ENCODE measurements at places on chromosomes 11 and 22.
A peak's percentile ranks its signal among the peaks of the same experiment; 100 is the strongest.

DNA sequence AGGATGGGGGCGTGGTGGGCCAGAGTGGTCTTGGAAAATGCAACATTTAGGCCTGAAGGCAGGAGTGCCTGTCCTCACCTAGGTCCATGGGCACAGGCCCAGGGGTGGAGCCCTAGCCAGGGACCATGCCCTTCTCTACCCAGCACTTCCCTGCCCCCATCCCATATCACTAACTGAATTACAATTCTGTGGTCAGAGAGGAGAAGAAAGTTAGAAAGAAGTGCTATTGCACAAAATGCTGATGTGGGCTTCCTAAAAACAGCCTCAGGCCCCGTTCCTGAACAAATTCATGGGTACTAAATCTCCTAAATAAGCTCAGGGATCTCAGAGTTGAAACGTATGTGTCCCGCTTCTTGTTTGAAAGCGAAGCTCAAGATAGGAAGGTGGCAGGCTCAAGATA, 3.5 kb upstream of the ASRGL1 start:
- no peak for DNase-seq

DNA sequence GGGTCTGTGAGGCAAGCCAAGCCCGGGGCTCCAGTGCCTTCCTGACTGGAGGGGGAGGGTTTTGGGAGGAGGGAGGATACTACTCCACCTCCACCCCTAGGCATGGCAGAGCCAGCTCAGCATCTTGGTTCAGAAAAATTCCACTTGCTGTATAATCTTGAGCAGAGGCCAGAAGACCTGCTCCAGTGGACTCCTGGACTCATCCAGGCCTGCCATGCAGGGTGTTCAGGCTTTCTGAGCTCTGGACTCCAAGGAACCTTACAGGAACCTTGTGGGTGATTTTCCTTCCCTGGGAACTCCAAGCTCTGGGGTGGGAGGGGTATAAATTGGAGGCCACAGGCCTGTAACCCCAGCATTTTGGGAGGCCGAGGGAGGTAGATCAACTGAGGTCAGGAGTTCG, 9.4 kb downstream of the CSDC2 start:
- DNase-seq: no peak

DNA sequence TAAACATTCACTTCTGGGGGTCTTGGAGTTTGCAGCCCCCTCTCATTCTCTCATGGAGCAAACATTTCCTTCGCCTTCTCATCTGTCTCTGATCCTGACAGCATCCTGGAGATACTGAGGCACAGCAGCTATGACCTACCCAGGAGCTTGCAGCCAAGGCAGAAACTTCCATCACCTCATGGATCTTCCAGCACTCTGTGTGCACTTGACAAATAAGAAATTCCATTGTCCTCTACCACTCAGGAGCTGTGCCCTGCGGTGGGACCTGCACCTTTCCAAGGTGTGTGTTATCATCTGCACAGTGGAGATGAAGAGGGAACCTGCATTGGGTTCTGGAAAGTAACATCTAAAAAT, 49.1 kb downstream of the GGTLC2 start:
- no peak for DNase-seq

- DNase-seq: no peak
Measured at GRCh38 chr22:39814899-39815298, 78.7 kb downstream of the ENTHD1 start.

DNA sequence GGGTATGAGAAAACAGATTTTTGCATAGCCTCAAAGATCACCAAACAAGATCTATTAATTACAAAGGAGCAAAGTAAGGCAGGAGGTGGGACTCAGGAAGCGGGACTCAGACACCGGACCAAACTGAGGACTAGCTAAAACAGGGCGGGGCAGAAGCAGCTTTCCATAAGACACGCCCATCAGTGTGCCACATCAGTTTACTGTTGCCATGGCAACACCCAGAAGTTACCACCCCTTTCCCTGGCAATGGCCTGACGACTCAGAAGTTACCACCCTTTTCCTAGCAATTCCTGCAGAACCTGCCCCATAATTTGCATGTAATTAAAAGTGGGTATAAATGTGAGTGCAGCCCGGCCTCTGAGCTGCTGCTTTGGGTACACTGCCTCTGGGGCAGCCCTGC, 173.9 kb downstream of the SHANK2 start:
- DNase-seq: no peak

DNA sequence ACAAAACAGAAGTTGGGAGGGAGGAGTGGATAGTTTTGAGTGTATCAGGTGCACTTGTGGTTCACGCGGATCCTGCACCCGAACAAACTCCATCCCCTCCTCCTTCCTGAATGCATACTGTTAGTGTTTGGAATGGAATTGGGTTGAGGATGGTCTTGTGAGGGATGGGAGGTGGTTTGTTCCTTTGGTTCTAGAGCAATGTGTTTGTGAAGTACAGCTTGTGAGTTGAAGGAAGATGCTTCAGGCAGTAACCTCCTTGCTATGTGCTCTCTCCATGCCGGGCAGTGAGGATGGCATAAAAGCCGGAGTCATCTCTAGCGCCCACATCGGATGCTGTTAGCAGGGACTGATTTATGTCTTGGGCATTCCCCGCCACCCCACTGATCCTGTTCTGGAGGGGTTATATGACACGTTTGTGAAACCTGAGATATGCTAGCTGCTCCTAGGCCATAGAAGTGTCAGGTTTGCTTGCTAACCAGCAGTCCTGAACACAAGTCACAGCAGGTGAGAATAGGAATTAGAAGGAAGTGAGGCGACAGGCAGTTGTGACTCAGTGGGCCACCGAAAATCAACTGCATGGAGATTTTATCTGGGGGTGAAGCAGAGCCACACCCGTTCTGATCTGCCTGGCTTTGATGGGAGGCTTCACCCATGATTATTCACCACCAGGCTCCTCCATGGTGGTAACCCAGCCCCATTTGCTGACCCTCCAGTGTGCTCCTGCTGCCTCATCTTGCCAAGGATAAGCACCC, 2.2 kb downstream of the BCR start:
- peak; percentile 54 for DNase-seq

GRCh38 chr11:121610706-121611105, 157.9 kb upstream of the SORL1-AS1 start:
- no peak for DNase-seq
